ENCODE measurements at places on chromosomes 11 and 22.

GRCh38 chr11:61793083-61793828 is 545 bp downstream of the FEN1 start:
- no peak for DNase-seq

GRCh38 chr11:28666632-28667031 is 558.4 kb downstream of the METTL15 start:
- peak; percentile 92 for DNase-seq

DNA sequence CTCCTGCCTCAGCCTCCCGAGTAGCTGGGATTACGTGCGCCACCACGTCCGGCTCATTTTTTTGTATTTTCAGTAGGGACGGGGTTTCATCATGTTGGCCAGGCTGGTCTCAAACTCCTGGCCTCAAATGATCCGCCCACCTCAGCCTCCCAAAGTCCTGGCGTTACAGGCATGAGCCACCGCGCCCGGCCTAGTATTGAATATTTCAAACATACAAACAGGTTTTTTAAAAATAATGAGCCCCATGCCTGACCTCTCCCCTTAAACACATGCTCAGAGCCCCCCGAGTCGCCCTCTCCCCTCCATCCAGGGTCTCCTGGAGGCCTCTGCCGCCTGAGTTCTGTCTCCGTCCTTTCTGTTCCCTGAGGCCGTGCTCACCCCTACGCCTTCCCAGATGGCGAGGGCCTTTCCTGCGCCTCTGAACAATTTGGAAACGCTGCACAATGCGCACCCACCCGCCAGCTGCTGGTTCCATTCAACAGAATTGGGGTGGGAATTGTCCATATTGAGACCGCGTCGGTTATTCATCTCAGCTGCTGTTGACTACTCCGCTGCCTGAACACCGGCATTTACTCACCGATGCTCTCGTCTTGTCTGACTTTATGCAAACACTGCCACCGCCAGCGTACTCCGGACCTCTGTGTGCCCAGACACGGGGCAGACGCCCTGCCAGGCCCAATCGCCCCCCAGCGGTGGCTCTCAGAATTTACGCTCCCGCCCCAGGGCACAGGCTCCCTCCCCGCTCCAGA is 13.6 kb upstream of the RNH1 start:
- DNase-seq = no peak

DNA sequence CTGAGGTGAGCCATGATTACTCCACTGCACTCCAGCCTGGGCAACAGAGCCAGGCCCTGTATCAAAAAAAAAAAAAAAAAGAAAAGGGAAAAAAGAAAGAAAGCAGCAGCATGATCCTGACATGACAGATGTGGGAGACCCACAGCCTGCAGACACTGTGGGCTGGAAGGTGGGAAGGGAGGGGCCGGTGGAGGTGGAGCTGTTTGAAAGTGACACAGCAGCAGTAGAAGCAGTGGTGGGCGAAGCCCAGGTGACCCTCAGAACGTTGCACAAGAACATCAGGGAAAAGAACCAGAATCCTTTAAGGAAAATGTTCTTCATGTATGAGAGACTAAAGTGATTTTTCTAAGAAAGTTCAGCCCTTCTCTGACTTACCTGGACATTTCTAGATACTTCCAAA is 26.3 kb upstream of the SCGB1A1 start:
- DNase-seq = no peak

DNA sequence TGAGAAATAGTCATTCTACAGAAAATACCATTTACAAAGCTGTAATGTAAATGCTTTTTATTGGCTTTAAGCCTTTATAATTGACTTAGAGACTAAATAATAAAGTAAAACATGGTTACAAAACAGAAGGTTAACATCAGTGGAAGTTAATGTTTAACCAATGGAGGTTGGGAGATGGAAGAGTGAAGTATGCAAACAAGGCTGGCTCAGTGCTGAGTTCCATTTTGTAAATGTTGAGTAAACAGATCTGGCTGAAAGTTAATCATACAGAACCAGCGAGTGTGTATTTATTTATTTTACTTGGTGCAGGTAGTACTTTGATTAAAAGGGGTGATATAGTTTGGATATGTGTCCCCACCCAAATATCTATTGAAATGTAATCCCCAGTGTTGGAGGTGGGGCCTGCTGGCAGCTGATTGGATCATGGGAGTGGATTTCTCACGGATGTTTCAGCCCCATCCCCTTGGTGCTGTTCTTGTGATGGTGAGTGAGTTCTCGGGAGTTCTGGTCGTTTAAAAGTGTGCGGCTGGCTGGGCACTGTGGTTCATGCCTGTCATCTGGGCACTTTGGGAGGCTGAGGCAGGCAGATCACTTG is 827.4 kb downstream of the OPCML start:
- DNase-seq = no peak

- DNase-seq = no peak
Observed at GRCh38 chr11:45683271-45684058, 18.0 kb upstream of the CHST1 start.

DNA sequence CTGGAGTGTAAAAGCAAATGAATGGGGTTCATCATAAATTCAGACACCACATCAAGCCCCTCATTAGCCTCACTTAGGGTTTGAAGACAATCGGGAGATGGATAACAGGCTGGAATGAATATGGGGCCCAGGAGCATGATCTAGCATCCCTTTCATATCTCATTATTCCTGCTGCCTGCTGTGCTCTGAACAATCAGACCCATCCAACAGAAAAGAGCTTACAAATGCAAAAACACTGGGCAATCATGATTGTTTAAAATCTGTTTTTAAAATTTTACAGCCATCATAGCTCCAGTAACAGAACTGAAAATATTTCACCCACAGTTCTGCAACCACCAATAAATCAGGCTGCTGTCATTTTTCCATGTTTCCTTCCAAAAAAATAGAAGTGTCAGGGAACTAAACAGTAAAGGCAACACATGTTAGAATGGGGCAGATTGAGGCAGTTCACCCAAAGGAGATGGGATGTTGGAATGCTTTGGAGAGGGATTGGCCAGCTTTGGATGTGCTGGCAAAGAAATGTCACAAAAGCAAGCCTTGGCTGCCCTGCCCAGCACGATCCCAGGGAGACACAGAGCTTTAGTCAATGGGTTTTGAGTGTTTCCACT is 47.8 kb upstream of the BMAL1 start:
- peak; percentile 20 for DNase-seq

- DNase-seq = no peak
Observed at GRCh38 chr11:134032501-134033091, 36.3 kb upstream of the JAM3 start.

- no peak for DNase-seq
Observed at GRCh38 chr11:121696177-121696871, 243.6 kb upstream of the SORL1-AS1 start.

- peak; percentile 86 for DNase-seq
Observed at GRCh38 chr11:65558002-65558929, at the start of gene LTBP3. TSS of gene LTBP3 (minus strand) at chr11:65558359. CDS start at chr11:65557959, 400 bp downstream.

DNA sequence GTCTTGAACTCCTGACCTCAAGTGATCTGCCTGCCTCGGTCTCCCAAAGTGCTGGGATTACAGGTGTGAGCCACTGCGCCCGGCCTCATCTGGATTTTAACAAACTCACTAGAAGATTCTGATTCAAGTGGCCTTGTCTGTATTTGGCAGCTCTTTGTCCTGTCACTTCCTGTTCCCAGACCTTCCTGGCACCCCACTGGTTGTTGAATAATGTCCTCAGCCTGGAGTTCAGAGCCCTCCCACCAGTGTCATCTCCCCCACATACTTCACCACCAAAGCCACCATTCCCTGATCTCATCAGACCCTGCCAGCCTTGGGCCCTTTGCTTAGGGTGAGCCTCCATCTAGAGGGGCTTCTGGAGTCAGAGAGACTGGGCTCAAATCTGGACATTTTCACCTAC is 3.3 kb downstream of the PELI3 start:
- DNase-seq = no peak

DNA sequence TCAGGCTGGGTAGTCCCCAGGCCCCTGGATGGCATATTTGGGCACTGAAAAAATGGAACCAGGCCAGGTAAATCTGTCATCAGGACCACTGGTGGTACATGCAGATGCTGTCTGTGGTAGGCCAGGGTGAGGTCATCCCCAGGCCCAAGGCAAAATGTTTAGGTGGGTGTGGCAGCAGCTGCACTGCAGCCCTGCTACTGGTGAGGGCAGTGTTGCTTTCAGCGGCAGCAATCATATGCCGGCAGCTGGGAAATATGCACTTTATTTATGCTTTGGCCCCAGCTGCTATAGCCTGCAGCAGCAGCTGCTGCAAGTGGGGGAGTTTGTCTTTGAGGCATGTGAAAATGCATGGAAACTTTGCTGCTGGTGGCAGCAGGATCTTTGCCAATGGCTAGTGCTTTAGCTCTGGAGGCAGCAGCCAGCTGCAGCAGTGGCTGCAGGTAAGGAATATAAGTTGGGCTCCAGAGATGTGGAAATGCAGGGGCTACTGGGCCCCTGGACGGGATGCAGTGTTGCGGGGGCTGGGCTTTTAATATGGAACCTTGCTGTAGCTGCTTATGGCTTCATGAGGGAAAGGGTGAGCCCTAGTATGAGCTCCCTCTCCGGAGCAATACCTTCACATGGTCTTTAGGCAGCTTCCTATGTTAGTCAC is 365.7 kb upstream of the CADM1 start:
- DNase-seq = peak; percentile 39

DNA sequence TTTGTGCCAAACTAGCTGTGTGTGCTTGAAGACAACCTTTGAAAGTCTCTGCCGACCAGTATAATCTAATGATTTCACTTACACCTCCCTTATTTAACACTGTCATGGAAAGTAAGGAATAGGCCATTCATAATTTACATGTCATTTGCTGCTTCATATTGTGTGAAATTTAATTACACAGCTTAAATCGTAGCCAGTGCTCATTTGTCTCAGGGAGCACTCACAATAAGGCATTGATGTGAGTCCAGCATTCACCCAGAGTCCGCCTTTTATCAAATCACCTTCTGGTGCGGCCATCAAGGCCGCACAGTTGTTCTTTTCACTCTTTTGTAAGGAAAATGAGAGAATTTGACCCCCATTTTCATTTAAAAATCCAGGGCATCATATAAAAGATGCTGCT is 46.9 kb downstream of the PAX6 start:
- DNase-seq = no peak

- peak; percentile 94 for DNase-seq
Observed at GRCh38 chr11:68012843-68013610, 2.9 kb downstream of the ALDH3B1 start.

- DNase-seq = no peak
Observed at GRCh38 chr11:87356428-87356827, 318.7 kb downstream of the TMEM135 start.

DNA sequence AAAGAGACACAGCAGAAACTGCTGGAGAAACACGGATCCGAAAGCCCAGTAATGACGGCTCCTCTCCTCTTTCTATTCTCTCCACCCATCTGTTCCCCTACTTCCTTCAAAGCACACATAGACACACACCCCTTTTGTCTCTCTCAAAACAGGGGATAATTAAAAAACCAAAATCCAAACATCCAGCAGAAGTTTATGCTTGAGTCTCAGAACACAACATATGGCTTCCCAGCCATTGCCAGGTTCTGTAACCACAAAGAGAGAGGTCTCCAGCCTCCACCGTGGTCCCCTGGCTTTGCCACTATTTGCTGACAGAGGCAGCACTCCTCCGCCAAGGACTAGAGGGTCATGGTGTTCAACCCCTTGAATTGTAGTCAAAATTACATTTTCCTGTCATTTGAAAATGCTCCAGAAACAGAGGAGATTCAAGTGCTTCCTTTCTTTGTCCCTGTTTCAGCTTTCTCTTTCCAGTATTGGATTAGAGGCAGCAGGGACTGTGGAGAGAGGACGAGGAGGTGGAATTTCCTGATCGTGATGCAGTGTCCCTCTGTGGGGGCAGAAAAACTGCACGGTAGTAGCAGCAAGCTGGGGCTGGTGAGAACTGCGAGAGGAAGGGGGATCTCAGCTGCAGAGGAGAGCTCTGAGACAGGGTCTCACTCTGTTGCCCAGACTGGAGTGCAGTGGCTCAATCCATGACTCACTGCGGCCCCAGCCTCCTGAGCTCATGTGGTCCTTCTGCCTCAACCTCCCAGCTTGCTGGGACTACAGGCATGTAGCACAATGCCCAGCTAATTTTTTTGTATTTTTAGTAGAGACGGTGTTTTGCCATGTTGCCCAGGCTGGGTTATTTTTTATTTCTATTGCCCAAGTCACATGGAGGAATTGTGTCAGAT is 60.3 kb downstream of the UBASH3B start:
- DNase-seq = no peak

DNA sequence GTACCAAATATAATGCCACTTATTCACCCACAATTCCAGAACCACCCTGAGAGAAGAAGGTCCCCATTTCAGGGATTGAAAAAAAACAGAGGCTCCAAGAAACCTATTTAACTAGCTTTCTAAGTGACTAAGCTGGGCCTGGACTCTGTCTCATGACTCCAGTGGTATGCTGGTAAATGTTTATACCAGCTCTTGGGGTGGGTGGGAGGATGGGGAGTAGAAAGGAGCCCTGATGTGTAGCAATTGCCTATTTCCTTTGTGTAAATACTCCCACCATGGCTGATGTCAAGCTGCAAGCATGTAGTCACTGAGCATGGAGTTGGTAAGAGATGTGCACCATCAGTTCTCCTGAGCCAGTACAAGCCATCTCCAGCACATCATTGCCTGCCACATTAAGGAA is 2.8 kb downstream of the PRG3 start:
- no peak for DNase-seq

GRCh38 chr22:45157907-45158306 is 5.8 kb upstream of the NUP50 start:
- no peak for DNase-seq

DNA sequence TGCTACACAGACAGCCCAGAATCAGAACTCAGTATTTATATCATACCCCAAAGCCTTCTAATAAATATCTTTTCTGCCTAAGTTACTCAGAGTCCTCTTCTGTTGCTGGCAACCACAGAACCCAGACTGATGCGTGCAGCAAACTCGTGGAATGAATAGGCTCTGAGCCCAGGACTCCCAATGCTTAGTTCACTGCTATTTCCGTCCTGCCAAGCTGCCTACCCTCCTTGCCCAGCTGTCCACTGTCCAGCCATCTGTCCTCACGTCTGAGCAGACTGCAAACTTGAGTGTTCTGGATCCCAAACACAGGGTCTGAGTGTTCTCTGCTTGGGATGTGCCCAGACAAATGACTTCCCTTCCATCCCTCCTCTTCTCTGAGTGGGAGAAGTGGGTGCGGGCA is 19.4 kb downstream of the PTPN5 start:
- DNase-seq = no peak

DNA sequence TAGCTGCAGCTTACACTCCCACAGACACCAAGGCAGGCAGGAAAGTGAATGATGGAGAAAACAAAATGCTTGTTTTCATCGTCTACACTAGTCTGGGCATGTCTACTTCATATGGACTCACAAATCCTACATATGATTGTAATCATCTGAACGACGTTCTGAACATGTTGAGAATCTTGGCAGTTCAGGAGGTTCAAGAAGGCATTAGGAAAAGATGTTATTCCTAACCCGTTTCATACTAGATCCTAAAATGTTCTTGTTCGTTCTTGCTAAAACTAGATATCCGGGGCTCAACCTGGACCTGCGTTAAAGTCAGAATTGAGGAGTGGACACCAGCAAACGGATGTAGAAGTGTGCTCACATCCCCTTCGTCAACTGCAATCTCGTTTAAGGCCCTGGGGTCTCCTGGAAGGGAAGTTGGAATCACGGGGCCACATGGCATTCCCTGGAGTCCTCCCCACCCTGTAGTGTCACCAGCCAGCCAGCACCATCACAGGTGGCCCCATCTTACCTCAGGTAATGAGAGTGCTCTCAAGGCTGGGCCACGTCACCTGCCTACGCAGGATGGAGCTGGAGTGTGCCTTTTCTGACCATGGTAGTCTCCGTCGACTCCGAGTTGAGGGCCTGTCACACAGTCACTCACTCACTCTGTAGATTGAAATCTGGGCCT is 37.3 kb downstream of the C11orf58 start:
- no peak for DNase-seq
